H7 (cell line): ENCODE measurements at places on chromosomes 3 and 15.

- no peak for DNase-seq
These were observed 4.3 kb upstream of the MUC13 start for GRCh38 chr3:124938896-124939295.

DNA sequence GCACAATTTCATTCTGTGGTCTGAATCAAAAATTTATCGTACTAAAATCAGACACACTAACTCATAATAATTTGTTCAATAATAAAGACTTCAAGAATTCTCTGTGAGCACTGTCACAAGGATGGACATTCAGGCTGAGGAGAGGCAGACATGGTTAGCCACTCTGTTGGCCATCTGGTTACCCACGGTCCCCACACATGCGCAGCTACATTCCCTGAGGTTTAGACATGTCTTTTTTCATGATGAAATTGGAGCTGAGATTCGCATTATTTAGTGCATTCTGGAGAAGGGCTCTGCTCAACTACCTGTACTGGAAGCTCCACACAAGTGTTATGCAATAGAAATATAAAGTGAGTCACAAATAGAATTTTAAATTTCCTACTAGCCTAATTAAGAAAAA is 156.9 kb downstream of the SUCNR1 start:
- no peak for DNase-seq

DNA sequence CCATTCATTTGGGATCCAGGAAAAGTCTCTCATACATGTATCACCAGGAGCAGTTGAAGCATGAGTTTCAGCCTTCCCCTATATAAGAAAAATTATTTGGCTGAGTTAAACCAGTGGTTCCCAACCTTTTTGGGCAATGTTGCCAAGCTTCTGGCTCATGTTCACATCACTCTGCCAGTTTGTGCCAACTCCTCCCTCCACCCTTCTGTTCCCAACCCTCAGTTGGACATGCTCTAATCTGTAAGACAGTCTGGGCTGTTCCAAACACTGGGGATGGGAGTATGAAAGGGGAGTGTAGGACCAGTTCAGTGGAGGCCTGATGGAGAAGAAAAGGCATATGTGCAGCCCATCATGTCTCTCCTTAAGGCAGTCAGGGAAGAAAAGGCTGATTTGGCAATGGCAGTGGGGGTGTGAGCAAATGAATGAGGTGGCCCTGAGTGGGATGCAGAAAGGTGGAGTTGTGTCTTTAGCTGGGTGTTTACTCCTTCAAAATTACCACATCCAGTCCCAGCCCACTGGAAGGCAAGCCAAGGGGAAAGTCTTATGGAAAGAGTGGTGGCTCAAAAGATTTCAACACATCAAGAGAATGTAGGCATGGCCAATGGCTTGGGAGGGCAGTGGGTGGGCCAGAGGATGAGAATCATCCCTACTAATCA is 32.0 kb upstream of the PRICKLE2 start:
- no peak for DNase-seq

GRCh38 chr3:69016901-69017300 is 3.4 kb upstream of the EOGT start:
- DNase-seq = no peak

- peak; percentile 76 for DNase-seq
These were observed 76.2 kb upstream of the C2CD4B start for GRCh38 chr15:62241135-62241770.

GRCh38 chr3:30680789-30681648 is 74.6 kb downstream of the TGFBR2 start:
- peak; percentile 51 for DNase-seq
